Uterus (tissue), 4 donors: ENCODE measurements at places on chromosomes 1 and 21.

- no peaks in the 10 kb centered on the region for H3K27me3 ChIP-seq
- no peaks in the 10 kb centered on the region for H3K36me3 ChIP-seq
- no peak for DNase-seq
- no peak overlapping the region for H3K4me3 ChIP-seq
- no peaks in the 10 kb centered on the region for H3K4me1 ChIP-seq
These were observed 28.3 kb upstream of the VASH2 start for GRCh38 chr1:212922016-212922415.

- no peaks in the 10 kb centered on the region for H3K36me3 ChIP-seq
- no peak for DNase-seq
- H3K27me3 ChIP-seq = no peaks in the 10 kb centered on the region
- no peak overlapping the region for H3K27ac ChIP-seq
- H3K4me3 ChIP-seq = no peak overlapping the region
These were observed 414.3 kb downstream of the AMY1C start for GRCh38 chr1:104163912-104164476.

- H3K27me3 ChIP-seq = no peaks in the 10 kb centered on the region
- no peak overlapping the region for H3K27ac ChIP-seq
- no peak overlapping the region for H3K4me3 ChIP-seq
These were observed 107.0 kb downstream of the MRPS6 start for GRCh38 chr21:34180407-34180806.

DNA sequence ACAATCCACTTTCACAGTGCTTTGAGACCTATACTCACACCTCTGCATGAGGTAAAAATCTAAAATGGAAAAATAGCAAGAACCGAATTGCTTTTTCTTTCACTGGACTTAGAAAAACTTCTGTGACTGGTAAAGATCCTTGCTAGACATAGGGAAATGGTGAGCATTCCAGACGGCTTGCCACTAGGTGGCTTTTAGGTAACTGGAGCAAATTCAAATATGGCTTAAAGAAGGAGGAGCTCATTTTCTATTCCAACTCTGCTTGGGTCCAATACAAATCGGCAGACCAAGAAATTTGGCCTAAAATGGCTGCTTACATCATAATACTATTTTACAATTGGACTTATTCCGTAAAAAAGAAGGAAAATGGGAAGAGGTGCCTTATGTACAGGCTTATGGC lies 977.9 kb downstream of the ADGRL2 start:
- DNase-seq = no peak
- H3K27ac ChIP-seq = no peak overlapping the region
- H3K36me3 ChIP-seq = no peaks in the 10 kb centered on the region
- no peak overlapping the region for H3K4me3 ChIP-seq
- no peaks in the 10 kb centered on the region for H3K27me3 ChIP-seq

DNA sequence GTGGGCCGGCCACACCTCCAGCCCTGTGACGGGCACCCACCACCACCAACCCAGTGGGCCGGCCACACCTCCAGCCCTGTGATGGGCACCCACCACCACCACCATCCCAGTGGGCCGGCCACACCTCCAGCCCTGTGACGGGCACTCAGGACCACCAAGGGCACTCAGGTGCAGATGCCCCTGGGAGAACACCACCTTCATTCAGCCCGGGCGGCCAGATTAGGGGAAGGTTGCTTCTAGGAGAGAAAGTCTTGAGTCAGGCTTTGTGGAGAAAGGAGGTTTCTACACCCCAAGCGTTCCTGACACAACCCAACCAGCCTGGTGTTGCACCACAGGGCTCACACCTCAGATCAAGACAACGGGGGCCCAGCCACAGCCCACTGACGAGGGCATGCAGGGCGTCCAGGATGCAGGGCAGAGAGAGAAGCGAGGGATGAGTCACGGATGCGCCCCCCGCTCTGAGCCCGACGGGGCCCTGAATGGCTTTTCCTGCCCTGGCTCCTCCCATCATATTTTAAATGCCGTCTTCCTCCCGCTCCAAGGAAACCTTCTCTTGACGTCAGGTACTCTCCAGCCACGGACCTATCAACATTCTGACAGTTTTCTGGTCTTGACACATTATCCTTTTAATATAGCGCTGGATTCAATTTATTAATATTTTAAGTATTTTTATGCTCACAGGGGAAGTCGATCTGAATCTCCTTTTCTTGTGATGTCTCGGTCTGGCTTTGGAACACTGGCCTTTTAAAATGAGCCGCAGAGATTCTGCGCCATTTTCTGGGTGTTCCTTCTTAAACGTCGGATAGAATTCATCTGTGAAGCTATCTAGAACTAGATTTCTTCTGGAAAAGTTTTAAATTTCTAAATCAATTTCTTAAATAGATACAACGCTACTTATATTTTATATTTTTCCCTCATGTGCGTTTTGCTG lies 631 bp upstream of the SPATC1L start:
- no peaks in the 10 kb centered on the region for H3K4me1 ChIP-seq
- H3K4me3 ChIP-seq = peak overlapping the region; percentile 42
- H3K27me3 ChIP-seq = no peaks in the 10 kb centered on the region
- no peaks in the 10 kb centered on the region for H3K36me3 ChIP-seq

GRCh38 chr21:44529503-44530125 lies 10.4 kb downstream of the KRTAP10-1 start:
- H3K4me1 ChIP-seq = no peaks in the 10 kb centered on the region
- H3K4me3 ChIP-seq = no peak overlapping the region
- H3K27me3 ChIP-seq = no peaks in the 10 kb centered on the region
- DNase-seq = peak; percentile 1

DNA sequence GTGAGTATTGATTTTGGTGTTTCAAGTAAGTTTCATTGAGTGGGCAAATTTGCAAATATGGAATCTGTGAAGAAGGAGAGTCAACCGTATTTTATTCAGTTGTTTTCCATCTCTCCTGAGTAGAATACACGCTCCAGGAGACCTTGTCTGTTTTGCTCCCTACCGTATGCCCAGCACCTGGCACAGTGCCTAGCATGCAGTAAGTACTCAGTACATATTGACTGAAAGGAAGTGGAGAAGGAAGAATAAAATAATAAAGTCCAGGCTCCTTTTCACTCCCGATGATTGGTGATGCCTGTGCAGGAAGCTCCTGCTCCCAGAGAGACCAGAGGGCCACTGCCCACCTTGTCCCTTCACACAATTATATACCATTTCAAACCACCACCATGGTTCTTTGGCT lies 59.4 kb upstream of the NEK2 start:
- H3K27me3 ChIP-seq = no peaks in the 10 kb centered on the region
- no peak overlapping the region for H3K27ac ChIP-seq
- no peaks in the 10 kb centered on the region for H3K4me1 ChIP-seq
- no peak for DNase-seq
- H3K36me3 ChIP-seq = no peaks in the 10 kb centered on the region

DNA sequence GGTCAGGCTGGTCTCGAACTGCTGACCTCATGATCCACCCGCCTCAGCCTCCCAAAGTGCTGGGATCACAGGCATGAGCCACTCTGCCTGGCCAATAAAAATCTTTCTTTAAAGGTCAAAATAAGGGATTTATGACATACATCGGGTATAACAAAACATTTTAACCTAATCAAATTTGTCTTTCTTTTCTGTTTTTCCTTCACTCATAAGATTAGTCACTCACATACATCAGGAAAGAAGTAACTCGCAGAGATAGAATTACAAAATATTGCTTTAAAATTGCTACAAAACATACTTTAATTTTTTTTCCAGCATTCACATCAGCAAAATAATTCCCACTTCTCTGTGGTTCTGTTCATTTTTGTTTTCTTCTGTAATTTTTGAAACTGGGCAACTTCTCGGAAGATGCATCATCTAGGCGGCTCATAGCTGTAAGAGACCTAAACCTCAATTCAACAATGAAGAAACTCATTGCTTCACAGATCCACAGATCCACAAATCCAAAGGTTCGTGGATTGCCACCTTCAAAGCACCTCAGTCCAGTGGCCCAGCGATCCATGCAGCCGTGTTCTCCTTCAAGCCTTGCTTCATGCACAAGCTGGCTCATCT lies 39.7 kb downstream of the NEK2 start:
- H3K27ac ChIP-seq = no peak overlapping the region
- H3K4me1 ChIP-seq = no peaks in the 10 kb centered on the region
- no peak overlapping the region for H3K4me3 ChIP-seq
- H3K36me3 ChIP-seq = no peaks in the 10 kb centered on the region

GRCh38 chr1:55065648-55066047 lies 26.3 kb downstream of the PCSK9 start:
- no peak overlapping the region for H3K4me3 ChIP-seq
- H3K27me3 ChIP-seq = no peaks in the 10 kb centered on the region
- no peaks in the 10 kb centered on the region for H3K4me1 ChIP-seq
- DNase-seq = no peak

GRCh38 chr1:27772932-27773825 lies at the start of gene STX12:
Gene STX12 (plus strand): TSS chr1:27773219. CDS start chr1:27773308, 89 bp downstream.
- peak; percentile 99 for DNase-seq
- peak within 1 kb of the TSS; percentile 94 for H3K27ac ChIP-seq
- H3K27me3 ChIP-seq = no peaks in the 10 kb centered on the region
- H3K4me3 ChIP-seq = peak within 1 kb of the TSS; percentile 84
- no peaks in the 10 kb centered on the region for H3K36me3 ChIP-seq

- no peaks in the 10 kb centered on the region for H3K4me1 ChIP-seq
- H3K36me3 ChIP-seq = no peaks in the 10 kb centered on the region
- no peak overlapping the region for H3K4me3 ChIP-seq
- no peak for DNase-seq
These were observed 82.9 kb downstream of the BEND5 start for GRCh38 chr1:48693674-48694320.

GRCh38 chr1:17485281-17485680 lies 45.8 kb upstream of the RCC2 start:
- no peaks in the 10 kb centered on the region for H3K36me3 ChIP-seq
- H3K27me3 ChIP-seq = no peaks in the 10 kb centered on the region
- H3K4me3 ChIP-seq = no peak overlapping the region
- DNase-seq = no peak
- no peak overlapping the region for H3K27ac ChIP-seq
- no peaks in the 10 kb centered on the region for H3K4me1 ChIP-seq

- H3K27ac ChIP-seq = no peak overlapping the region
- no peaks in the 10 kb centered on the region for H3K27me3 ChIP-seq
- H3K4me1 ChIP-seq = no peaks in the 10 kb centered on the region
- no peak for DNase-seq
- H3K4me3 ChIP-seq = no peak overlapping the region
- no peaks in the 10 kb centered on the region for H3K36me3 ChIP-seq
These were observed 4.2 kb downstream of the NECTIN4 start for GRCh38 chr1:161085165-161085564.

- no peaks in the 10 kb centered on the region for H3K4me1 ChIP-seq
- H3K36me3 ChIP-seq = no peaks in the 10 kb centered on the region
- no peaks in the 10 kb centered on the region for H3K27me3 ChIP-seq
These were observed 101.7 kb upstream of the PRMT6 start for GRCh38 chr1:106954661-106955229.

DNA sequence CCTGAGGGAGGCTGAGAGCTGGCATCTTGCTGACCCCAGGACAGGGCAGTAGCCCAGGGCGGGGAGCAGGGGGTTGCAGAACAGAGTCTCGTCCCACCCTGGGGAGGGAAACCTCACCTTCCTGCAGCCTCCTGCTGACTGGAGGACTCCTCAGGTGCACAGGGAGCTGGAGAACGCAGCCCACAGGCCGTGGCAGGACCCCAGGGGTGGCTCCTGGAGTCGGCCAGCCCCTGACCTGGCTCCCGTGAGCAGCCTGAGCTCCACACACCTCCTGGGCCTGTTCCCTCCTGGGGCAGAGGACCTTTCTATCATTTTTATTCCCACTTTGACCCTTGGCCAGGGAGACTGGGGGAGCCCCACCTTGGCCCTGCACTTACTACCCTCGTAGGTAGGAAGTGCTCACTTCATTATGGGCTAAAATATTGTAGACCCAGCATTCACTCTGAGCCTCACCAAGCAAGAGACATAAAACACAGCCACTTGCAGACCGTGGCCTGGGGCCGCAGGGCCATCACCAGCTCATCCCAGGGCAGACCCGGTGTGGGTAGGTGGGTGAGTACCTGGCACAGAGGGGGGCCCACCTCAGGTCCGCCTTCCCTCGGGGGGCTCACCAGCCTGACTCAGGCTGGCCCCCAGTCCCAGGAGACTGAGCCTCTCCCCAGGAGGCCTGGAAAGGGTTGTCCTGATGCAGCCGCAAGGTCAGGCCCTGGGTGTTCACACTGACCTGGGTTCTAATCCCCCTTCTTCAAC lies 287.3 kb upstream of the VAMP3 start:
- H3K4me1 ChIP-seq = no peaks in the 10 kb centered on the region
- no peak for DNase-seq
- H3K4me3 ChIP-seq = no peak overlapping the region
- H3K36me3 ChIP-seq = no peaks in the 10 kb centered on the region
- no peaks in the 10 kb centered on the region for H3K27me3 ChIP-seq

- no peaks in the 10 kb centered on the region for H3K27me3 ChIP-seq
- no peaks in the 10 kb centered on the region for H3K36me3 ChIP-seq
- DNase-seq = no peak
- no peak overlapping the region for H3K27ac ChIP-seq
These were observed 96.0 kb upstream of the TNFSF4 start for GRCh38 chr1:173302890-173303829.

DNA sequence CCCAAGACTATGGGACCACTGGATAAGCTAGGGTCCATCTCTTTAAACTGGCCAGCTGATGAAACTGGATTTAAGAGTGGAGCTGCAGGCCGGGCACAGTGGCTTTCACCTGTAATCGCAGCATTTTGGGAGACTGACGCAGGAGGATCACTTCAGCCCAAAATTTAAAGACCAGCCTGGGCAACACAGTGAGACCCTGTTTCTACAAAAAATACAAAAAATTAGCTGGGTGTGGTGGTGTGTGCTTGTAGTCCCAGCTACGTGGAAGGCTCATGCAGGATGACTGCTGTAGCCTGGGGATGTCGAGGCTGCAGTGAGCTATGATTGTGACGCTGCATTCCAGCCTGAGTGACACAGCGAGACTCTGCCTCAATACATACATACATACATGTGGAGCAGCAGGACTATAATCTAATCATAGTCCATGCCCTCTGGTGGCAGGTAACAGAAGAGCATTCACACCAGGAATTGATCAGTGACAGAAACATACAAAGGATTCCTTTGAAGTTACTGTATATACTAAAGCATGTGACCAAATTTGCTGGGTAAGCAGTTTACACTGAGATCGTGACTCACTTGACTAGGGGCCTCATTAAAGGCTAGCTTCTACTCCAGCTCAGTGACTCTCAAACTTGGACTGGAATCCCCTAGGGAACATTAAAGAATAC lies 101.5 kb upstream of the SLFNL1 start:
- no peak overlapping the region for H3K4me3 ChIP-seq
- H3K4me1 ChIP-seq = no peaks in the 10 kb centered on the region
- no peaks in the 10 kb centered on the region for H3K36me3 ChIP-seq
- no peak for DNase-seq

GRCh38 chr1:70586046-70586445 lies 175.0 kb downstream of the CTH start:
- H3K36me3 ChIP-seq = no peaks in the 10 kb centered on the region
- no peak overlapping the region for H3K27ac ChIP-seq
- H3K4me1 ChIP-seq = peaks cover 8% of the 10 kb centered on the region
- no peak for DNase-seq
- no peak overlapping the region for H3K4me3 ChIP-seq

GRCh38 chr1:206967096-206967849 lies 3.0 kb downstream of the FCAMR start:
- no peak for DNase-seq
- H3K4me1 ChIP-seq = no peaks in the 10 kb centered on the region
- H3K36me3 ChIP-seq = no peaks in the 10 kb centered on the region
- no peaks in the 10 kb centered on the region for H3K27me3 ChIP-seq
- no peak overlapping the region for H3K27ac ChIP-seq
- H3K4me3 ChIP-seq = no peak overlapping the region
